ENCODE measurements at places on chromosomes 11 and 22.

- DNase-seq: no peak
These were observed 26.5 kb upstream of the NECTIN1 start for GRCh38 chr11:119755356-119756071.

GRCh38 chr11:80441821-80442220 lies 1001.0 kb upstream of the TENM4 start:
- DNase-seq: no peak

GRCh38 chr11:66860449-66860831 lies 3.6 kb downstream of the LRFN4 start:
- DNase-seq: no peak

DNA sequence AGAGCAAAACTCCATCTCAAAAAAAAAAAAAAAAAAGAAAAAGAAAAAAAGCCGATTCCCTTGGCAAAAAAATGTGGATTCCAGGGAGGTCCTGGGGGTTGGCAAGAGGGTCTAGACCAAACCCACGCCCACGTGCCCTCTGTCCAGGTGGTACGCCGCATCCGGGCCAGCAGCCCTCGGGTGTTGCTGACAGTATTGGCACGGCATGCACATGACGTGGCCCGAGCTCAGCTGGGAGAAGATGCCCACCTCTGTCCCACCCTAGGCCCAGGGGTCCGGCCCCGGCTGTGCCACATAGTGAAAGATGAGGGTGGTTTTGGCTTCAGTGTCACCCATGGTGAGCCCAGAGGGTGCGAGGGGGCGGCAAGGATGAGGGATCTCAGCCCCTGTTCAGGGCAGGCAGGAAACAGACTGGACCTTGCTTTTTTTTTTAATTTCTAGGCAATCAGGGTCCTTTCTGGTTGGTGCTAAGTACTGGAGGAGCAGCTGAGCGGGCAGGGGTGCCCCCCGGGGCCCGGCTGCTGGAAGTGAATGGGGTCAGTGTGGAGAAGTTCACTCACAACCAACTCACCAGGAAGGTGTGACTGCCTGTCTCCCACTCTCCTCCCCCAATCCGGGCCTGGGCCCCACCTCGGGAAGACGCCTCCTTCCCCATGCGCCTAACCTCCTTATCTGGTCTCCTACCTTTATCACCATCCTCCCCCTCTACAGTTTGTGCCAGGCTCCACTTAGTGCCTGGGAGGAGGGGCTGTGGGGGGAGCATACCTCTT lies 2.0 kb downstream of the NHERF4 start:
- no peak for DNase-seq

- no peak for DNase-seq
These were observed 89.0 kb downstream of the CDKN1C start for GRCh38 chr11:2796508-2797113.

- DNase-seq: no peak
These were observed 78.4 kb downstream of the C11orf91 start for GRCh38 chr11:33622186-33622585.

DNA sequence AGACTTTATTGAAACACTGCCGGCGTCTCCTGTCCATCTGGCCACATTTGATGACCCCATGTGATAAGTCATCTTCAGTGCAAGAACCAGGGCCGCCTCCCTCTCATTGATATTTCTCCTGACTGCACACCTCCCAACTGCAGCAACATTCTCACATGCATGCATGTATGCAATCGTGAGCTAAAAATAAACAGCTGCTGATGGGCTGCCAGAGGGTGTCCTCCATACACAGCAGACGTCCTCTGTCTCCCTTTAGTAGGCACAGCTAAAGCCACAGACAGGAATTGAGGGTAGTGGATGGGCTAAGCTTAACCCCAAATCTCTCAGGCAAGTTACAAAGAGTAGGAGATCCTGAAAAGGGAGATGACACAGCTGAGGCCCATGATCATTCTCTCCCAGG lies 106.7 kb upstream of the HSD17B12 start:
- DNase-seq: no peak

- no peak for DNase-seq
These were observed 6.8 kb downstream of the CABP7 start for GRCh38 chr22:29726512-29727130.

GRCh38 chr22:27105142-27106025 lies 448.0 kb downstream of the MIAT start:
- DNase-seq: no peak

DNA sequence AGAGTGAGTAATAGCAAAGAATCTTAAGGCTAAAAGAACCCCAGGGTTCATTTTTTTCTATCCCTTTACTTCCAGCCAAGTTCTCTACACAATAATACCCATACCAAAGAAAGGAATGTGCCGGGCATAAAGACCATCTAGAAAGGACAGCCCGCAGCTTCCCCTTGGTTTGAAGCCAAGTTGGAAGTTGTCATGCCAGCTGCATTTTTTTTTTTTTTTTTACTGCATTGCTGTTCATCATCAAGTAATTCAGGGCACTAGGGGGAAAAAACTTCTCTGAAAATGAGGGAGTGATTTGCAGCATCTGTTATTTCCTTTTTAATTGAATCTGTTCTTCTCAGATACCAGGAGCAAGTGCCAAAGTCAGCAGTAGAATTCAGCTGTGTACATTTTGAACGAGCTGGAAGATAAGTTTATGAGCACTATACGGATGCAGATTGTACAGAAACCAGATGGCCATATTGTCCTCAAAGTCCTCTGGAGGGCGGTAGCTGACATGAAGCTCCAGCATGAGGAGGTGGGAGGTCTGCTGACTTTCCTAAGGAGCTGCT lies 56.4 kb downstream of the UBASH3B start:
- DNase-seq: no peak

- DNase-seq: no peak
These were observed 34.1 kb downstream of the GRK3 start for GRCh38 chr22:25598609-25599008.

DNA sequence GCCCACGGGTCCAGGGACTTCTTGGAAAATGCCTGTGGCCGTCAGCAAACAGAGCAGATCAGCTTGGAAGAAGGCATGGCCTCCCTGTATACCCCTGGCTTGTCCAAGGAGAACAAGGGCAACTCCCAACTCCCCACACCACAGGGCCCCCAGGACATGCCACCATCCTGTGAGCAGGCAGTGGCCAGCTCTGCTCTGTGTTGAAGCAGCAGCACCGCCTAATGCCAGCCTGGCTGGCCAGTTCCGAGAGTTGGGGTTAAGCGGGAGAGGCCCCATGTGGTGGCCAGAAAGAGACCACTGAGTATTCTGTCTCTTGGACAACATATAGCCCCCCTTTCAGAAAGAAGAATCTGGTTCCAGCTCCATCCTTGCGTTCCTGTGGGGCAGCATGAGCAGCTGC lies 209.2 kb downstream of the CTTN start:
- DNase-seq: no peak

DNA sequence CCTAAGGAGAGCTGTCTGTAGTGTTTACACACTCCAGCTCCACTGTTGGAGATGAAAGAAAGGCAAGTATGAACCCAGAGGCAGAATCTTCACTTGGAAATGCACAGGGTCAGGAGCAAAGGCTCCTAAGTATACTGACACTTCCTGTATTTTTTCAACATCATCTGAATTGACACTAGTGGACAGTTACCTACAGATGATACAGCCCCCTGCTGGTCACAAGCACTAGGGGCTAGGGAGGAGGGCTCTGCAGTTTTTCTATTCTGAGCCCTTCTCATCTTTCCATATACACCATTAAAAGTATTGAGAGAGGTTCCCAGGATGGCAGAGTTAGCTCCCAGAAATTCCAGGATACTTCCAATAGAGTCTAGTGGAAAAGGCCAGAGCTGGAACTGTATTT lies 290.3 kb upstream of the API5 start:
- peak; percentile 53 for DNase-seq

GRCh38 chr11:129237880-129238638 lies 45.9 kb upstream of the ARHGAP32 start:
- no peak for DNase-seq

GRCh38 chr11:330307-330693 lies 9.6 kb upstream of the IFITM3 start:
- peak; percentile 32 for DNase-seq

DNA sequence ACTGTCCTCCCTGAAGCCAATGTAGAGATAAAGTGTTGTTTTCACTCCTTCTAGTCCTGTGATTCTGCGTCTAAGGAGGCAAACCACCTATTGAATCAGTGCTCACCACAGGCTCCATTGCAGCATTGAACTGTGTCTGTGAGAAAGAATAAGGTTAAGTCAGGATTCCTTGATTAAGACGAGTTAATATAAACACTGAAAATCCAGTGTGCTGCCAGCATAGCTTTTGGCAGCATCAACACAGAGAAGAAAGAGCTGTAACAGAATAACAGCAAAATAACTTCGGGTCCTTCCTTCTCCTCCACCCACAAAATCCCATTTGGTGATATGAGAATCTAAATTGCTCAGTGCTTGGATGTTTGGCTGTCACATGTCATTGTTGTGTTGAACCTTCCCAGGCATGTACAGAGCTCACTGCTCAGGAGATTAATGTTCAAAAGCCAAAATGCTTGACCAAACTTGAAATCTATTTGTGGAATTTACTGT lies 185.2 kb upstream of the DDI1 start:
- DNase-seq: no peak

- DNase-seq: no peak
These were observed 46.3 kb downstream of the LDLRAD3 start for GRCh38 chr11:35990170-35990569.

DNA sequence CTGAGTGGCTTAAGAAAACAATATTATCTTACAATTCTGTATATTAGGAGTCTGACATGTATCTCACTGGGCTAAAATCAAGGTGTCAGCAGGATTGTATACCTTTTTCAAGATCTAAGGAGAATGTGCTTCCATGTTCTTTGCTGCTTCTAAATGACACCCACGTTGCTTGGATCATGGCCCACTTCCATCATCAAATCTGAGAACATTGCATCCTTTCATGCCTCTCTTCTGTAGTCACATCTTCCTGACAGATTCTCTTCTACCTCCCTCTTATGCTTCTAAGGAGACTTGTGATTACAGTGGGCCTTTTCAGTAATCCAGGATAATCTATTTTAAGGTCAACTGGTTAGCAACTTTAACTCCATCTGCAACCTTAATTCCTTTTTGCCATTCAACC lies 499.4 kb downstream of the FAM181B start:
- DNase-seq: no peak

DNA sequence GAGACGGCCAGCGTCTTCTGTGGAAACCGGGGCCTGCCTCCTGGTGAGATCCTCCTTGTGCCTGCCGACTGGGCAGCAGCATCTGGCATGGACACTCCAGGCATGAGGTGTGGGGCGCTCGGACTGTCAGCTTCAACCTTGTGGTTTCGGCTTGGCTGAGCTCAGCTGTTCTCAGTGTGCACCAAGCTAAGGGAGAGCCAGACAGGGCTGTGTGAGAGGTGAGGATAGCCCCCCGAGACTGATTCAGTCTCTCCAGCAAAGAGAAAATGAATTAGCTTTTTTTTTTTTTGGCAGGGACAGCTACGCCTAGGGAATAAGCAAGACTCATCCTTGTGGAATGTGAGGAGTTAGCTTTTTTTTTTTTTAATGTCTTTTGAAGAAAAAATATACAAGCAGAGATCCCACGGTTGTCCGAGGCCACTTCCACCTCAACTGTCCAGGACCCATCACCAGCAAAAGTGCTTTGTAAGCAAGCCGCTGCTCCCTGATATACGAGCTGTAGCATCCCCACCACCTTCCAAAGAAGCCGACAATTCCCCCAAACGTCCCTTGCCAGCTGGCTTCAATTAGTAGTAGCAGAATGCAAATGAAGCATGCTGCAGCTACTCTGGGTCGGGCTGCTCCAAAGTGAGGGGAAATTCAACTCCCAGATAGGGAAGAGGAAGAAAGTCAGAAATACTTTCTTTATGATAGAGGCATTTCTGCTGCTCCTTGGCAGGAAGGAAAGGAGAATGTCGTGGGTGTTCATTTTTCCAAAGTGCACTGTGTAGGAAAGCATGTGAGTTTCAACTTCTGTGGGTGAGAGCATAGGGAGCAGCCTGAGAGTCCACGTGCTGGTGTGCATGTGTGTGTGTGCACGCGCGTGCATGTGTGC lies 9.7 kb upstream of the THY1 start:
- peak; percentile 16 for DNase-seq

DNA sequence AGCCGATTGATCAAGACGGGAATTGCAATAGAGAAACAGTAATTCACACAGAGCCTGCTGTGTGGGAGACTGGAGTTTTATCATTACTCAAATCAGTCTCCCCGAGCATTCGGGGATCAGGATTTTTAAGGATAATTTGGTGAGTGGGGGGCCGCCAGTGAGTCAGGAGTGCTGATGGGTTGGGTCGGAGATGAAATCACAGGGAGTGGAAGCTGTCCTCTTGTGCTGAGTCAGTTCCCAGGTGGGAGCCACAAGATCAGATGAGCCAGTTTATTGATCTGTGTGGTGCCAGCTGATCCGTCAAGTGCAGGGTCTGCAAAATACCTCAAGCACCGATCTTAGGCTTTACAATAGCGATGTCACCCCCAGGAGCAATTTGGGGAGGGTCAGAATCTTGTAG lies 15.5 kb downstream of the MTFP1 start:
- DNase-seq: no peak

- DNase-seq: no peak
These were observed 2.6 kb upstream of the ME3 start for GRCh38 chr11:86675017-86675416.

DNA sequence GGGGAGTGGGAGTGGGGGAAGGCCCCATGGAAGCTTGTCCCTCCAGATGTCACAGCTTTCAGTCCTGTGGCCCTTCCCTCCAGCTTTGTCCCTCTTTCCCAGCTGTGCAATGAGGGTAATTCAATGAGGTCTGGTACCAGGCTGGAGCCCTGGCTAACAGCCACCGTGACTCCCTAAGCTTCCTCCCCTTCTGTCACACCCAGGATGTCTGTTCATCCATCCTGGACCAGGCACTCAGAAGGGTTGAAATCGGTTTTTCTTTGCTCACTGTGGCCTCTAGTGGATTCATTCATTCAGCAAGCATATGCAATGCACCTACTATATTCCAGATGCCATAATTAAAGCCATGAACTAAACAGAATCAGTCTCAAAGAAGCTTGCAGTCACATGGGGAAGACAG lies 38.7 kb downstream of the SYT13 start:
- DNase-seq: no peak

DNA sequence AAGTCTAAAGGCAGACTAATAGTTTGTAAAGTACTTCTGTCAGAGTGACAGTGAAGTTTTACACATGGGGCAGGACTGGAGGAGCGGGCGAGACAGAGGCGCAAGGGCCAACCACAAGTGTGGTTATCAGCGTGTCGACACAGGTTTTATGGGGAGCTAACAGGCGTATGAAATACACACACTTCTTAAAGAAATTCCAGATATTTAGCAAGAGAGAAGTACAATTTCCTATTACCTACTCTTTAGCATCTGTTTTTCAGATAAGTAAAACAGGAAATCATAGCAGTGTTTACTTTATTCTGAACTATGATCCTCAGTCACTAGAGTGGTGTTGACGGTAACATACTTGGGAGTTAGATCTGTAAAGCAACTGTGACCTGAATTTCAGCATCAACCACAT lies 22.5 kb downstream of the VSIG10L2 start:
- no peak for DNase-seq

DNA sequence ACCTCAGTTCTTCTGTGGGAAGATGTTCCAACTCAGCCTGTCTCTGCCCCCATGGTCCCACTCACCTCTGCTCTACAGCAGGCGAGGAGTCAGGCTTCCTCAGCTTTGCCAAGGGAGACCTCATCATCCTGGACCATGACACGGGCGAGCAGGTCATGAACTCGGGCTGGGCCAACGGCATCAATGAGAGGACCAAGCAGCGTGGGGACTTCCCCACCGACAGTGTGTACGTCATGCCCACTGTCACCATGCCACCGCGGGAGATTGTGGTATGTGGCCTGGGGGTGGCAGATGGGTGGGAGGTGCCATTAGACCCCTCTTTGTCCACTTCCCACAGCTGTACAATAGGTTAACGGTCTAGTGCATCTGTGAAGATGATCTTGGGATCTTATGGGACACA lies 73.3 kb downstream of the MYO7A start:
- DNase-seq: no peak
